ENCODE measurements at places on chromosomes 16 and 17.

DNA sequence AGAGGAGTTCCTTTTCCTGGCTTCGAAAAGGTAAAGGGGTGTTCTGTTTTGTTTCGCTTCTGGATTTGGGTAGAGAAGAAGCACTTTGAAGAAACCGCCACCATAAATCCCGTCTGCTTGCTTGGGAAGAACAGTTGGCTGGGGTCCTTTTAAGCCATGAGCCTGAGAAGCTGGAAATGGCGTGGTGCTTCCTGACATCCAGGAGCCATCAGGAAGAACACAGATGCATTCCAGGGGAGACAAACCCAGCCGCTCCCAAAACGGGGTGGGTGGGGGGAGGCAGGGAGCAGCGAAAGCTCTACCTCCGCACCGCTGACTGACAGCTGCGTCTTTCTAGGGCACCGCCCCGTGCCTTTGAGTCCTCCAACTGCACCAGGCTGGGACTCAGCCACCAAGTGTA lies 91.6 kb downstream of the ZDHHC7 start:
- no peak for DNase-seq

DNA sequence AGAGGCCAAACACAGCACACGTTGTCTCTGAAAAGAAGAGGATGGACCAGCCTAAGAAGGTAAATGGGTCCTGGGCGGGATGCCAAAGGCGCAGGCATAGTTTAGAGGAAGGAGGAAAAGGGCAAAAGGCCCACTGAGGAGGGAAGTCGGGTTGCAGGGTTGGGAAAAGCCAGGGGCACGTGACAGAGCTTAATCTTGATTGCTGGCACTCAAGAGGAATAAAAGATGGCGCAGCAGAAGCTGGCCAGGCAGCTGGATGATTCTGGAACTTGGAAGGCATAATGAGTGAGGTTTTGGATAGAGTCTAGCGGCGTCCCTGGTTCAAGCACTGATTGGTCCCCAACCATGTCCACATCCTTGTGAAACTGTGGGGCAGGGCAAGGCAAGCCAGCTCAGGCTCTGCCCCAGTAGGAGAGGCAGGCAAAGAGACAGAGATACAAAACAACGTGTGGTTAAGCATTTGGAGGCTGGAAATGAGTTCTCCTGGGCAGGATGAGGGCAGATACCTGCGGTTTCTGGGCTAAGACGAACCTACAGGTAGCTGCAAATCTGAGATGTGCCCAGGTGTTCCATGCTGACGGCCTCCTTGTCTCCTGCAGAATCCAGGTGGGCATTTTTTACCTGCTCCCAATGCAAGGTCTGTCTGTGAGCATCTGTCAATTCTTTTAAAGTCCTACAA lies 52.7 kb upstream of the CIBAR2 start:
- no peak for DNase-seq

DNA sequence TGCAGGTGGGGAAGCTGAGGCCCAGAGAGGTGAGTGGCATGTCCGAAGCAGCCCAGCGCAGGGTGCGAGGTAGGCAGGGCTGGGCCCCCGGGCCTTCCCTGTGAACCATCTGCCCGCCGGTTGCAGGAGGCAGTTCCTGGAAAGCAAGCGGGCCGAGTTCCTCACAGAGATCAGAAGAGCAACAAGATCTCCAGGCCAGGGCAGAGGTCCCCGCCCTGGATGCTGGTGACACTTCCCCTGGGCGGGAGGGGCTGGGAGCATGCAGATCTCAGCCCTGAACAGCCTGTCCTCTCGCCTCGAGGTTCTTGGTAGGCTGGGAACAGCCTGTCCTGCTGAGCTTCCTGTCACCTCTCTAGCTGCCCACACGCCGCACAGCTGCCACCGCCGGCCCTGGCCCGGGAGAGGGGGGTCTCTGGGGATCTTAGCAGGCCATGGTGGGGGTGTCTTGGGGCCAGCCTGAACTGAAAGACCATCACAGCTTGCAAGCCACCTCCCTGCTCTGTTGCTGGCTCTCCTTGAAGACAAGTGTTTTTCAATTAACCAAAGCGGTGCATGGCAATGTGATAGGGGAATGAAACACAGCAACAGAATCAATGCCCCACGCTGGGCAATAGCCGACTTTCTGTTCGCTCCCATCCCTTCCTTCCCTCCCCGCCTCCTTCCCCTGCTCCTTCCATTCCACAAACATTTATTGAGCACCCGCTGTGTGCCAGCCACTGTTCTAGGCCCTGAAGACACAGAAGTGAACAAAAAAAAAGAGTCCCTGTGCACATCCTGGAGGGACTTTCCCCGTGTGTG lies 31.7 kb downstream of the SOCS1 start:
- DNase-seq, result no peak

- DNase-seq, result no peak
Observed at GRCh38 chr17:7475764-7476422, 3.5 kb downstream of the ZBTB4 start.

GRCh38 chr16:9763505-9763904 lies 418.7 kb downstream of the GRIN2A start:
- DNase-seq, result no peak

DNA sequence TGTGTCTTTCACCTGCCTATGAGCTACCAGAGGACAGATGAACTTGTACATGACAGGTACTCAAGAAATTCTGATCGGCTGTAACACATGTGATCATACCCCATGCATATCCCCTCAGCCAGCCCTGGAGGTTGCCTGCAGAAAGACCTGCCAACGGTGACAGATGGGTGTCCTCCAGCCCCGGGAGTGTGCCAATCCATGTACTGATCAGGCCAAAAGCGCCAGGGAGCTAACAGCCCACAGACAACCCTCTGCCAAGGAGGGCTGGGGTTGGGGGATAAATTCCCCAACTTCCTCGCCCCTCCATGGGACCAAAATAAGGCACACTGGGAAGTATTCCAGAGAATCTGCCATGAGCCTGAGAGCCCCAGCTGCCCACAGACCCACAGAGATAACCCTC lies 189.4 kb downstream of the CCT6B start:
- no peak for DNase-seq

- DNase-seq, result no peak
Observed at GRCh38 chr16:86404678-86405077, 105.6 kb upstream of the FOXF1 start.

DNA sequence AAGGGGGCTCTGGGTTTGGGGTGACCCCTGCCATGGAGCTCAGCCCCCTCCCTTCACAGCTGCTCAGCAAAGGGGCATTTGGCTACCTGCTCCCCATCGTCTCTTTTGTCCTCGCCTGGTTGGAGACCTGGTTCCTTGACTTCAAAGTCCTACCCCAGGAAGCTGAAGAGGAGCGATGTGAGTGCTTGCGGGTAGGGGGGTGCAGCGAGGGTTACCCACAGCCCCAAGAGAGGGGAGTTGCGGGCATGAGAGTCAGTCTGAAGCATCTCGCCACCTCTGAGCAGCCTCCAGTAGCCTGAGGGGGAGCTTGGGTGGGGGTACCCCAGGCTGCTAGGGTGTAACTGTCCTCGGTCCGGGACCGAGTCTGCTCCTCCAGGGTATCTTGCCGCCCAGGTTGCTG lies 6.8 kb upstream of the TCAP start:
- no peak for DNase-seq

- DNase-seq, result no peak
Observed at GRCh38 chr17:63274146-63274545, 172.0 kb downstream of the CYB561 start.

- DNase-seq, result no peak
Observed at GRCh38 chr17:80831491-80831890, 160.2 kb upstream of the CHMP6 start.

- DNase-seq, result no peak
Observed at GRCh38 chr16:76176153-76176552, 101.0 kb upstream of the CNTNAP4 start.

DNA sequence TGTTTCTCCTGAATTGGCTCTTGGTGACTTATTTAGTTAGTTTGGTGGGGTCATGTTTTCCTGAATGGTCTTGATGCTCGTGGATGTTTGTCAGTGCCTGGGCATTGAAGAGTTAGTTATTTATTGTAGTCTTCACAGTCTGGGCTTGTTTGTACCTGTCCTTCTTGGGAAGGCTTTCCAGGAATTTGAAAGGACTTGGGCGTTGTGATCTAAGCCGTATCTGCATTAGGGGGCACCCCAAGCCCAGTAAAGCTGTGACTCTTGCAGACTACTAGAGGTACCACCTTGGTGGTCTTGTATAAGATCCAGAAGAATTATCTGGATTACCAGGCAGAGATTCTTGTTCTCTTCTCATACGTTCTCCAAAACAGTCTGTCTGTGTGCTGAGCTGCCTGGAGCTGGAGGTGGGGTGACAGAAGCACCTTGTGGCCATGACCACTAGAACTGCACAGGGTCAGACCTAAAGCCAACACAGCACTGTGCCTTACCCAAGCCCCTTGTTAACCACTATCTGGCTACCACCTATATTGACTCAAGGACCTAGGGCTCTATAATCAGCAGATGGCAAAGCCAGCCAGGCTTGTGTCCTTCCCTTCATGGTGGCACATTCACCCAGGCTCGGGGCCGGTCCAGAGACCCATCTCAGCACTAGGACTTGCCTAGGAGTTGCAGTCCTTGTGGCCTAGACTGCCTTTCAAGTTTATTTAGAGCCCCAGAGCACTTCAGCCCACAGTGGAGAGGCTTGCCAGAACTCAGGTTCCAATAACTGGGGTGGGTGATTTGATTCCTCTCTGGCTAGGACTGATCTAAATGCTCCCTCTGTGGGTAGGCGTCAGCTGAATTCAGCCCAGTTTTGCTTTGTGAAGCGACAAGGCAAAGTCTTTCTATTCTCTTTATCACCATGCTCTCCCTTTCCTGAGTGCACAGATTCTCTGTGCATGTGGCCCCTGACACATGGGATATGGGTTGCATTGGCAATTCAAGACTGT lies 11.0 kb downstream of the RNF135 start:
- DNase-seq, result no peak

GRCh38 chr16:56852401-56852730 lies 12.6 kb upstream of the SLC12A3 start:
- no peak for DNase-seq

DNA sequence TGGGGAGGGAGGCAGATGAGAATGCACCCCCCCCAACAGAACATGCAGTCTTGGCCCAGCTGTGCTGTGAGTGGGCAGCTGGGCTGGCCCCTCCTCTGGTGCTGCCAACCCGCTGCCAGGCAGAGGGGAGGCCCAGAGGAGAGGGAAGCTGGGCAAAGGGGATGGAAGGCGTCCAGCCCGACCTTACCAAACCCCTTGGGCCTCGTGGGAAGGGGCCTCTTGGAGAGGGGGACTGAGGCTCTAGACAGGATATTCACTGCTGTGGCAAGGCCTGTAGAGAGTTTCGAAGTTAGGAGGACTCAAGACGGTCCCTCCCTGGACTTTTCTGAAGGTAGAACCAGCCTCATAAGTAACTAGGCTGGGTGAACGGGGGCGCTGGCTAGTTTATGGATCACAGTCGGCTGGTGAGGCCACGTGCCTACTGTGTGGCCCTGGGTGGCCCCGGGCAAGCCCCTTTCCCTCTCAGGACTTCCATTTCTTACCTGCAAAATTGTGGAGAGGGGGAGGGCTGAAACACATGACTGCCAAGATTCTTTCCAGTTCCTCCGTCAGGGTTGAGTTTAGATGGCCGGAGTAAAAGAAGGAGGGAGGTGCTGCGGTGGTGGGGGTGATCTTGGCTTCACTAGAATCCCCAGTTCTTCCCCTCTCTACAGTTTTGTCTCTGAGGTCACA lies 857 bp upstream of the STAT5A start:
- DNase-seq, result no peak

DNA sequence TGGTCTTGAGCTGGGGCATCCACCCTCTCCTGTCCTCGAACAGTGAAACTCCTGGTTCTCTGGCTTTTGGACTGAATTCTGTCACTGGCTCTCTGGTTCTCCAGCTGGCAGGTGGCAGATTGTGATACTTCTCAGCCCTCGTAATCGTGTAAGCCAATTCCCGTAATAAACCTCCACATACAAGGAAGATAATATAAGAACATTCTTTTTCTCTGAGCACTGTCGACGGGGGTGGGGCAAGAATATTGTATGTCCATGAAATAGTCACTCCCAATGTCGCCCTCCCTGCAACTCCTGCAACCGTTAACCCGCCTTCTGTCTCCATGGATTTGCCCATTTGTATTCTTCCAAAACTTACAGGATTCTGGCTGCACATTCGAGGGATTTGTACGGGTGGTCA lies 39.2 kb upstream of the RPH3AL start:
- no peak for DNase-seq

GRCh38 chr17:78225088-78225865 lies 6.2 kb upstream of the TMEM235 start:
- no peak for DNase-seq

GRCh38 chr16:12271006-12271405 lies 294.5 kb downstream of the SNX29 start:
- peak; percentile 42 for DNase-seq

GRCh38 chr16:14056970-14057369 lies 14.1 kb upstream of the MRTFB start:
- no peak for DNase-seq

- DNase-seq, result no peak
Observed at GRCh38 chr17:27384726-27385125, 71.5 kb upstream of the KSR1 start.

DNA sequence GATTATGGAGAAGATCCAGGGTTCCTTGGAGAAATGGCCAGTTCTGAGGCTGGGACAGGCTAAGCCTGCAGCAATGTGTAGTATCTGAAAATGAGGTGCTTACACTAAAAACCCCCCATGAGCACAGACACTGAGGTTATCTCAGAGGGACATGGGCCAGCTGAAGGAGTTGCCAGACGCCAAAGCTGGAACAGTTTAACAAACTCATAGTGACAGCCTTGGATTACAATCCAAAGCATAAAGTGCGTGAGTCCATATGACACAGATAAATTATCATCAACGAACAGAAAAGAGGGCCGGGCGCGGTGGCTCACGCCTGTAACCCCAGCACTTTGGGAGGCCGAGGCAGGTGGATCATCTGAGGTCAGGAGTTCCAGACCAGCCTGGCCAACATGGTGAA lies 11.2 kb upstream of the CAPN15 start:
- no peak for DNase-seq

DNA sequence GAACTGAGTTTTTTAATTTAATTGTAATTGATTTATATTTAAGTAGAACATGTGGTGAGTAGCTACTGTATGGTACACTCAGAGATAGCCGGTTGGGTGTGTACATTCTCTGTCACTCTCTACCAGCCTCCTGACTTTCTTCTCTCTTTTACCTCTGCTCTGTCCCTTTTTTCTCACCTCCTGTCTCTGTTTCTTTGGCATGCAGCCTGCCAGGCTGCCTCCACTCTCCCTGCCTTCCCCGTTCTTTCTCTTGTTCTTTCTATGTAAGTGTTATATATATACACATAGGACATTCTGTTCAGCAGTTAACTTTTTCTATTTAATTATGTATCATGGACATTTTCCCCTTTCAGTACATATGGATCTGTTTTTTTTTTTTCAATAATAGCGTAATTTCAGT lies 50.8 kb downstream of the MRTFB start:
- DNase-seq, result no peak

- DNase-seq, result no peak
Observed at GRCh38 chr17:73208139-73208827, 15.4 kb downstream of the COG1 start.

- DNase-seq, result no peak
Observed at GRCh38 chr17:79164913-79165695, 90.5 kb downstream of the ENGASE start.

DNA sequence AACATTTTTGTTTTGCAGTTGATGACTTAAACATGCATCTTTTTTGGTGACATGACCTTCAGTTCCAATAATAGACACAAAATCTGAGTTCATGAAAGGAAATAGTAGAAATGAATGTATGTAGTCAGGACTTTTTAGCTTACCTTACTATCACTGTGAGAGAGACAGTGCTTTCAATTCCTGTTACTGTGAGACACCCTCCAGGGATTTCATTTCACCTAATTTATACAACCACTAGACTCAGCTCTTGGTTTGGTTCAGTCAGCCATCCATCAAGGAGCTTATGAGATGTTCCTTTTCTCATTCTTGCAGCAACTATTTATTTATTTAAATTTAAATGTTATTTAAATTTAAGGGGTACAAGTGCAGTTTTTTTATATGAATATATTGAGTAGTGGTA lies 77.9 kb downstream of the MAP2K4 start:
- DNase-seq, result no peak
